ENCODE measurements at places on chromosomes 12 and 14.

DNA sequence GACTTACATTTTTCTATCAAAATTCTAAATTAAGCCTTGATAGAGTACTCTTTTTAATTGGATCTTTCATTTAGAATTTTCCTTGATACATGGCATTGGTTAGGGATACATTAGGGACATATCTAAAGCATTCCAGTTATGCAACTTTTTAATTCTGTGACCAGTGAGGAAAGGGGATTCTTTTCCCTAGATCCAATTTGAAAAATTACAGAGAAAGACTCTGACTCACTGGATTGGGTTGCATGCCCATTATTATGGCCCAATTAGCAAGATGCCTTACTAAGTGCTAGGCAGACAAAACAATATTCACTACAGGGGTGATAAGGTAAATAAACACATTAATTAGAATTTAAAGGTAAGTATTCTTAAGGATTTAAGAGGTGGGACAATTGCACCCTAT is 5.2 kb upstream of the RAD52 start:
- DNase-seq: no peak

DNA sequence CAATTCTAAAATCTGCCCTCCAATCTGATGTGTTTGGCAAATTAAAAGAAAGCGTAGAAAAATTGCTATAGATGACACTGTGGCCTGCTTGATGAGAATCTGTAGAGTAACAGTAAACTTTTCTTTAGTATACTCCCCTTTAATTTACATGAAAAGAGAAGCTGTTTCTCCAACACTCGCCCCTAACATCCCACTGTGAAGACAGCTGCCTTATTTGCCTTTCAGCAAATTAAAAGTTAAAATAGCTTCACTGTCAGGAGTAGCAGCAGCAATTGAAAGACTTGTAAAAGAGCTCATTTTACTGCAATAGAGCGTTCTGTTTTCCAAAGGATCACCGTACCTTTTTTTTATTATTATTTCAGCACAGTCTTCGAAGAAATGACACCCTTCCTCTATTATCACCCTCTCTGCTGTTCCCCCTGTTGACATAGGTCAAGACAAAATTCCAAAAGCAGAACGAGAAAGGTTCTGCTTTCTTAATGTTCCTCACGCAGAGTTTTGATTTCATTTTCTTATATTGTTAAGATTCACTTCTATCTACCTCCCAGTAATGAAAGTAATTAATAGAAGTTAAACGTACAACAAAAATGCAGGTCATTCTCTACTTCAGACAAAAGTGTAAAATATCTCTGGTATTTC is 153.5 kb upstream of the USP15 start:
- DNase-seq: no peak

DNA sequence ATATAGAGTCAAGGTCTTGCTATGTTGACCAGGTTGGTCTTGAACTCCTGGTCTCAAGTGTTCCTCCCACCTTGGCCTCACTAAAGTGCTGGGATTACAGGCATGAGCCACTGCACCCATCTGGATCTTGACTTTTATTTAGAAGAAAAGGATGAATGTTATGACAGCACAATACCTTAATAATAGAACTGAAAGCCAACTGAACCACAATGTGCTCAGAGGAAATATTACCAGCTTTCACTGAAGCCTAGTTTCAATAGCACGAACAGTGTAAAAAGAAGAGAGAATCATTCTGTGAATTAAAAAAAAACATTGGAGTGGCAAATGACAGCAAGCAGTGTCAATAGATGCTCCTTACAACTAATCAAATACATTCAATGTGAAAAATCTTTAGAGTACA is 239.2 kb upstream of the RMST start:
- DNase-seq: no peak

DNA sequence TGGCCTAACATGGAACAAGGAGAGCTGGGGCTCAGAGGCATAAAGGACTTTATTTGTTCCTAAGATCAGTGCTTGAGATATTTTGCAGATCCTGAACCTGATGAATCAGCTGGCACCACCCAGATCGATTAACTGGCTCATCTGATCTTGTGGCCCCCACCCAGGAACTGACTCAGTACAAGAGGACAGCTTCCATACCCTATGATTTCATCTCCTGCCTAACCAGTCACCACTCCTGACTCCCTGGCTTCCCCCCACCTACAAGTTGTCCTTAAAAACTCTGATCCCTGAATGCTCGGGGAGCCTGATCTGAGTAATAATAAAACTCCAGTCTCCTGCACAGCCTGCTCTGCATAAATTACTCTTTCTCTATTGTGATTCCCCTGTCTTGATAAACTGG is 5.1 kb downstream of the C12orf56 start:
- no peak for DNase-seq

- DNase-seq: no peak
Observed at GRCh38 chr12:29255042-29255441, 106.0 kb downstream of the FAR2 start.

- no peak for DNase-seq
Observed at GRCh38 chr14:35281341-35281740, 10.8 kb upstream of the PSMA6 start.

GRCh38 chr14:68391311-68392014 is 401.4 kb downstream of the ZFP36L1 start:
- no peak for DNase-seq

DNA sequence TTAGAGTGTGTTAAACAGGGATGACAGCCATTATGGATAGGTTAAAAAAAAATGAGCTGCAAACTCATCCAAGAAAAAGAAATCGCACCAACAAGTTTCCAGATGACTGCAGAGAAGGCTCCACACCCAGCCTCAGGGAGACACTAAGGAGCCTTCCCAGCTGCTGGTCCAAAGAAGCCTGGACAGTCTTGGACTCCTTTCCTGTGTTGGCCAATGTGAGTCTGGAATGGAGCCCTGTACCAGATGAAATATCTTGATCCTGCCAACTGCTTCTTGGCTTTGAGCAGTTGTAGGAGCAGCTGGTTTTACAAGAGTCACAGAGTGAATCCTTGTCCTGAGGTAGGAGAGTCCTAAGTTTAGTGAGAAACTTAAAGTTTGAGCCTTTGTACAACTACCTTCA is 44.5 kb downstream of the SLC38A1 start:
- DNase-seq: no peak
